Adrenal gland (tissue), 19 donors: ENCODE measurements at places on chromosomes 7 and 10.
A peak's percentile ranks its signal among the peaks of the same experiment; 100 is the strongest.

DNA sequence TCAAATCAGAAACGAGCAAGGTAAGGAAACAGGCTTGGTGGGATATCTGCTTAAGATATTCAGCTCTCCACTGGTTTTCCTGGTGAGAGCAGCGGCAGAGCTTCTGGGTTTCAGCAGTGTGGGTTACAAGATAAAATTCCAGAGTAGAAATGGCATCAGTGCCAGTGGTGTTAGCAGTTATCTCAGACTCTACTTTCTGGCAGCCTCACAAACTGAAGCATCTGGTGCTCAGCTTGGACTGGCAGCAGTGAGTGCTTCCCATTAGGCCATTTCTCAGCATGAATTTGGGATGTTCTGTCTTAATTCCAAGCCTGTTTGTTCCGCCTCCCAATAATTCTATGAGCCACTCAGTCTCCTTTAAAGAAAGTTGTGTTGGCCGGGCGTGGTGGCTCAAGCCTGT, 6.9 kb upstream of the GSTO2 start:
- DNase-seq: no peak

- no peak for DNase-seq
Measured at GRCh38 chr10:103225939-103226338, 19.7 kb upstream of the RPEL1 start.

- no peak for DNase-seq
Measured at GRCh38 chr7:117048114-117048866, 95.0 kb downstream of the ST7 start.

DNA sequence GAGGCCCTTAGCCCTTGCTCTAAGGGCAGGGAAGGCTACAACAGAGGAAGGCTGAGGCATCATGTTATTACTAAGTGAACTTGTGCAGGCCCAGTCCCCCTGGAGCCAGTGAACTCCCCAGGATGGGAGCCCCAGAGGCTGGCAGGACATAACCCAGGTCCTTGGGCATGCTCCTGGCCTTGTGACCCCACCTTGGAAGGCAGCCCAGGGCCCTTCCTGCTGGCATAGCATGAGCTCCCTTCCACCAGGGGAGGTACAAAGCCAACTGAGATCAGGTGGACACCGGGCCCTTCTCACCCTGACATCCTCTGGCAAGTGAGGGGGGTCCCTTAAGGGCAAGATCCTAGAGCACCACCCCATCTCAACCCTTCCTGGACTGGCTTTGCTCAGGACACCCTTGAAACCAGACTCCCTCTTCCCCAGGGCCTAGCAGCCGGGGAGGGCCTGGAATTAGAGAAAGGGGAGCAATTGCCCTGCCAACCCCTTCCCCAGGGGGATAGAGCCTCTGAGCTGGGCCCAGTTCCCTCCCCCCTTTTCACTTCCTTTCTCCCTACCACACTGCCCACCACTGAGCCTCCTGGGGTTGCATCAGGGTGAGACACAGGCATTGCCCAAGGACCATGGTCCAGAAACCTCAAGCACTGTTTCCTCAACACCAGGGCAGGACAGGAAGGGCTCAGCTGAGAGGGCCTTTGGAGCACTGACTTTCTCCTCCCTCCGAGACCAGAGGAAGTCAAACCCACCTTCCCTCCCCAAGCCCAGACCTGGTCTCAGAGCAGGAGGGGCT, 1.8 kb upstream of the VSIR start:
- DNase-seq: peak; percentile 76

GRCh38 chr7:50391386-50391785, 58.8 kb downstream of the FIGNL1 start:
- DNase-seq: no peak

GRCh38 chr7:137990251-137990941, 11.5 kb downstream of the CREB3L2 start:
- no peak for DNase-seq

DNA sequence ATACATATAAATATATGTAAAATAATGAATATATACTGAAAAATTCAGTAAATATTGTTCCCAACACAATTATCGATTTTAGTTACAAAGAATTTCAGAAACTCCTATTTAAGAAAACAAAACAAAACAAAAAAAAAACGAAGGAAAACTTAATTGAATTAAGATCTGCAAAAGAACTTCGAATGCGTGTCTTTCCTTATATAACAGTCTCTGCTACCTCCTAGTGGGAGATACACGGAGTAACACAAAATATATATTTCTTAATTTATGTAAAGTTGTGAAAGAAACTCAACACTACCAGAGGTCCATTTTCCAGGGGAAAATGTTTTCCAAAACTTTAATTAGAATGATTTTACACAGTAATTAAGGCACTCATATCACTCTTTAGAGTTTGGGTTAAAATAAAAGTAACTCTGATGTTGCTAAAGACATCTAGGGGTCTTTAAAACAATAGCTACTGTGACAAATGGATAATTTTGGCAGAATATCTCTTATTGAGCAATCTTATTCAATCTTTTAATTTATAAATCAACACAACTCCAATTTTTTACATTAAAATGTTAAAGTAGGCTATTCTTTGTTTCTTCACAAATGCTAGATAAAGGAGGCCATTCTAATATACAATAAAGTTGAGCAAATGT, 41.6 kb downstream of the NEBL start:
- no peak for DNase-seq

DNA sequence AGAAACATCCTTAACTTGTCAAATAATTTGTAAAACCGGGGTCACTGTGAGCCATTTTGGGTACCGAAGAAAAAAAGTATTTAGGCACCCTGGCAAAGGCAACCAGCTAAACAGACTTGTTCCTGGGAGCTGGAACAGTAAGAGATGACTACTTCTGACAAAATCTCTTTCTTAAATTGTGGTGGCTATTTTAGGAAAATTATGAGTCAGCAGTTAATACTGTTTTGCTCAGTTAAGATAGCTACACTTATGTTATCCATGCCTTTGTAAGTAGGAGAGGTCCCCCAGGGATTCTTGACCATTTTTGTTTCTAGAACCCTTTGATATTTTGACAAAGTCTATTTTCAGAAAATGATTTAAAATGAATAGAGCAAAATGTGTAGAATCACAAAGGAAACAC, 68.7 kb downstream of the TAX1BP1 start:
- no peak for DNase-seq

GRCh38 chr10:45640941-45641340, 31.6 kb downstream of the ZFAND4 start:
- DNase-seq: no peak

GRCh38 chr10:48459270-48460150, 145.4 kb downstream of the ARHGAP22 start:
- DNase-seq: peak; percentile 10

- no peak for DNase-seq
Measured at GRCh38 chr10:96688789-96689188, 31.5 kb downstream of the PIK3AP1 start.

DNA sequence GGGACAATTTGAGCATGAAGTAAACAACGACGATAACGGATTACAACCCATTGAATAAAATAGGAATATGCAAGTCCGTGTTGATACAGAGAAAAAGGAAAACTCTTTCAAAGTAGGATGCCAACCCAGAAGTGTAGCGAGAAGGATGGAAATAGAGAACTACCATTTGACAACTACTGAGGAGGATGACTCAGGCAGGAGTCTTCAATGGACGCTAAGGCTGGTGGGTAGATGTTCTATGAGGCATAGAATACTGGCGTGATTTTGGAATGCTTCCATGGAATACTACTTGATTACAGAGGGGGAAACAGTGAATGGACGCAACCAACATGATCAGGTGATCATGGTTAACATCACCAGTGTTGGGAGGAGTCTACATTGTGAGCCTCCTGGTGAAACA, 828 bp upstream of the CFAP70 start:
- no peak for DNase-seq

- DNase-seq: no peak
Measured at GRCh38 chr10:27611236-27611635, 107.1 kb downstream of the RAB18 start.

GRCh38 chr7:116698396-116698795, 26.4 kb downstream of the MET start:
- DNase-seq: no peak

GRCh38 chr7:27156508-27156898, at the start of gene HOXA7:
Gene HOXA7, minus strand, starts transcription at chr7:27156675. Its CDS starts 130 bp downstream, at chr7:27156545.
- peak; percentile 86 for DNase-seq

- DNase-seq: no peak
Measured at GRCh38 chr7:95749515-95749914, 22.8 kb upstream of the DYNC1I1 start.

GRCh38 chr7:37420946-37421695, 27.5 kb downstream of the ELMO1 start:
- DNase-seq: no peak

- DNase-seq: no peak
Measured at GRCh38 chr7:110625294-110625693, 465.6 kb upstream of the LRRN3 start.

DNA sequence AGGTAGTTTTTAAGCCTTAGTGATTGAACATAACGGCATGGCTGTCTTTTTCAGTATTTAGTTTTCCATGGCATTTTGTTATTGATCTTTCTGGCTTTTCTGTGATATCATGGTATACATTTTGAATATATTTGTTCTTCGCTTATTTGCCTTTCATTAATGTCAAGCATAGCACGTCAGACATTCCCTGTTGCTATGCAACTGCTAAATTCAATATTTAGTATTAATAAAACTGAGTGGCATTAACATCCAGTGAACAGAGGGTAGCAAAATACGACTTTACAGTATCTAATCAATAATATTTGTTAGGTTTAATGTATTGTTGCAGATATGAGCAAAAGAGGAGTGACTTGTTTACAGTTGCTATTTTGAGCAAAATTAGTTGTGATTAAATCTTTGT, 72.5 kb downstream of the LCOR start:
- DNase-seq: no peak

DNA sequence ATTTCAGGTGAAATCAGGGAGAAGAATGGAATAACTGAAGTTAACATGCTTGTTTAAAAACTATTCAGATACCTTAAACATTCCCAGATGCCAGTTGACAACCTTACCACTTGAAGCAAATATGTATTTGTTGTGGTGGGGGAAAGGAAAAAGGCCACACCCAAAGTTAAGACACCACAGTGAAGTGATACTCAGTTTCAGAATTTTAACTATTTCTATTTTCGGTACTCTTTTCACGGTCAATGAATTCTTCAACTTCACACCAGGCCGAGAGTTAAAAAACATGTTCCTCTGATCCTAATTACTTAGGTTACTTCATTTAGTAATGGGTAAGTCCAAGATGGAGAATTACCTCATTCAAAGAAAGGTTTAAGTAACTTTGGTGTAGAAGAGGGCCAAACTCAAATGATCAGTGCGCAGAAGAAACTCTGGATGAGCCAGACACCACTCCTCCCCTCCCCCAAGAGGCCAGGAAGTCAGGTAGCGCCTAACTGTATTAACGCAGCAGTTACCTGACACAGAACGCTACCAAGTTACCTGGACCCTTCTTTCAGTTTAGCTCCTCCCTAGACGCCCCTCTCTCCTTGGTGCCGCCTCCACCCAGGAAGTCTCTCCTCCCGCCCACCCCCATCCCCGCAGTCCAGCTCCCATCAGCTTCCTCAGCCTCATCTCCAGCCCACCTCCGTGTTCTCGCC, 700 bp downstream of the MTPN start:
- peak; percentile 20 for DNase-seq

DNA sequence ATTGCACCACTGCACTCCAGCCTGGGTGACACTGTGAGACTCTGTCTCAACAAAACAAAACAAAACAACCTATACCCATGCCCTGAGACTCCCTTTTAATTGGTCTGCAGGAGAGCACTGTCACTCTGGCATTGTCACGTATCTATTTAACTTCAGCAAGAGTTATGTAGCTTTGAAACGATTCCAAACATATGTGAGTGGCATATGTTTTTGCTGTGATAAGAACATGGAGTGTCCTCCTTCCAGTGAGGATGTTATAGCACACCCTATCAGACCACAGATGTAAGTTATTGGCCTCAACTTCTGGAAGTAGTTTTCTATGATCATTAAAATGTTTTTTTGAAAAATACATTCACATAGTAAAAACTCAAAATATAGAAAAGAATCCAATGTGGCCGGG, 15.5 kb upstream of the DNAJC12 start:
- DNase-seq: no peak

DNA sequence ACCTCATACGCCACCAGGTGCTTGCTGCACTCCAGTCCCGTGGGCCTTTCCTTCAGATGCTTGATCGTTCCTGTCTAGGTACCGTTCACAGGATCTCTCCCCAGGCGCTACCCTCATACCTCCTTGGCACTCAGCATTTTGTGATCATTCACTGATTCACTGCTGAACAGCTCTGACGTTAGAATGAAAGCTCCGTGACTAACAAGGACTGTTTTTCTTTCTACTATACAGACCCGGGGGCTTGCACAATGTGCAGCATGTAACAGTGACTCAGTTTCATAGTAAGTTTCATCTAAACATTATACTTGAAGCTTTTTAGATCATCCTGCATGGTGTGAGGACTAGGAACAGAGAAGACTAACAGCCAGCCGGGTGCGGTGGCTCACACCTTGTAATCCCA, 20.6 kb downstream of the KIN start:
- DNase-seq: no peak

DNA sequence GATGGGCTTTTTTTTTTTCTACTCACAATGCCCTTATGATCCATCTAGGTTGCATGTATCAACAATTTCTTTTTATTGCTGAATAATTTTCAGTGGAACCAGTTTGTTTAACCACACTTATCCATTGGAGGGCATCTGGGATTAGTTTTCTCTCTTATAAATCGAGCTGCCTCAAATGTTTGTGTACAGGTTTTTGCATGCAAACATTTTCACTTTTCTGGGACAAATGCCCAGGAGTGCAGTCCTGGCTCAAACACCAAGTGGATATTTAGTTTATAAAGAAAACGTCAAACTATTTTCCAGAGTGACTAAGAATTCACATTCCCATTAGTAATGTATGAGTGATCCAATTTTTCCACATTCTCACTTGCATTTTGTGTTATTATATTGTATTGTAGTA, 313.4 kb downstream of the CXCL12 start:
- no peak for DNase-seq

DNA sequence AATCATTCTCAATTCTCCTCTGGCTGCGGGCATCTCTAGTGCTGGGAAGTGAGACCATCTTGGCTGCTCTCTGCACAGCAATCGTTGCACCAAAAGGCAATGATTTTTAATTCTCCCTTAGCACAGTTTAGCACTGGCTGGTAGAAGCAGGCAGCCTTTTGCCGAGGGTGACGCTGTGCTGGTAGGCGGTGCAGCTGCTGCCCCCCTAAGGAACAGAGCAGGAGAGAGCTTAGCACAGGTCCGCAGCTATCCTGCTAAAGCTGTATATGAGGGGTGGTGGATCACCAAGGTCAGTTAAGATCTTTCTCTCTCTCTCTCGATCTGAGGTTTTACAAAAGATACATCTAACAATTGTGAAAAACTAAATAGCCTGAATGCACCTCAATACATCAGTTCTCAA, 390.1 kb downstream of the GATA3 start:
- DNase-seq: no peak

- peak; percentile 33 for DNase-seq
Measured at GRCh38 chr7:75565132-75565837, 73.2 kb downstream of the SPDYE5 start.

DNA sequence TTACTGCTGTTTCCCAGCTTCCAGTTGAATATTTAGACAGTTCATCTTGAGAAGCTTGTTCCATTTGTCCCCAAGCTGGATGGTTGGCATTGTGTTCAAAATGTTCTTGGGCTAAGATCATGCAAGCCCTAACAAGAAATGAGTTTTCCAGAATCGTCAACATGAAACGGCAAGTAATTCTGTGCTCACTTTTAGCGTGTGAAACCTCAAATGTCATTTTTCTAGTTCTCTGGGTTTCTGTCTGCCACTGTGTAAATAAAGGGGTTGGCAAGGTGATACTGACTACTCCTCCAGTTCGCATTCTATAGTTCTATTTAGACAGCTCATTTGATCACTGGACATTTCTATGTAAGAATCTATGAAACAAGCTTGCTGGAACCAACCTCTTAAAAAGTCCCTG, 194.0 kb downstream of the AHR start:
- no peak for DNase-seq

GRCh38 chr10:71435571-71436267, 39.0 kb downstream of the CDH23 start:
- peak; percentile 3 for DNase-seq
